Common myeloid progenitor, CD34-positive (primary cell): ENCODE measurements at places on chromosomes 5 and 9.

GRCh38 chr9:16193066-16193465 lies 640.2 kb downstream of the CCDC171 start:
- no peak for DNase-seq
- H3K27ac ChIP-seq, result no peak overlapping the region
- no peaks in the 10 kb centered on the region for H3K36me3 ChIP-seq
- no peaks in the 10 kb centered on the region for H3K4me1 ChIP-seq
- no peaks in the 10 kb centered on the region for H3K27me3 ChIP-seq

DNA sequence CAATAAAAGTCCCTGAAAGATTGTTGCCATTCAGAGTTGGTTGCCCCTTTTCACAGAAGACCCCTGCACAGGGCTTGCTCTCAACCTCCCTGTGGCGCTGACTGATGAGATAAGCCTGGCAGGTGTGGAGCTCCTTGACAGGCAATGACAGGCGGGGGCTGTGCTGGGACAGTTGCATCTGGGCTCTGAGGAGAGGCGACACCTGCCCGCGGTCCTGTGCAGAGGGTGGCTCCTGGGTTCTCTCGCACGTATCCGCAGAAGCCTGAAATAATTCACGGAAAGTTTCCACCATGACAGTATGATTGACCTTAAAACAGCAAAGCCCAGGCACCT lies 19.8 kb upstream of the EXOC3 start:
- H3K4me3 ChIP-seq, result no peak overlapping the region
- no peaks in the 10 kb centered on the region for H3K36me3 ChIP-seq
- no peaks in the 10 kb centered on the region for H3K4me1 ChIP-seq
- no peak overlapping the region for H3K27ac ChIP-seq
- no peak for DNase-seq

- no peaks in the 10 kb centered on the region for H3K4me1 ChIP-seq
- H3K27me3 ChIP-seq, result no peaks in the 10 kb centered on the region
- no peaks in the 10 kb centered on the region for H3K36me3 ChIP-seq
- peak; percentile 50 for DNase-seq
- no peak overlapping the region for H3K27ac ChIP-seq
Measured at GRCh38 chr5:133370036-133370831, 242.1 kb downstream of the FSTL4 start.

DNA sequence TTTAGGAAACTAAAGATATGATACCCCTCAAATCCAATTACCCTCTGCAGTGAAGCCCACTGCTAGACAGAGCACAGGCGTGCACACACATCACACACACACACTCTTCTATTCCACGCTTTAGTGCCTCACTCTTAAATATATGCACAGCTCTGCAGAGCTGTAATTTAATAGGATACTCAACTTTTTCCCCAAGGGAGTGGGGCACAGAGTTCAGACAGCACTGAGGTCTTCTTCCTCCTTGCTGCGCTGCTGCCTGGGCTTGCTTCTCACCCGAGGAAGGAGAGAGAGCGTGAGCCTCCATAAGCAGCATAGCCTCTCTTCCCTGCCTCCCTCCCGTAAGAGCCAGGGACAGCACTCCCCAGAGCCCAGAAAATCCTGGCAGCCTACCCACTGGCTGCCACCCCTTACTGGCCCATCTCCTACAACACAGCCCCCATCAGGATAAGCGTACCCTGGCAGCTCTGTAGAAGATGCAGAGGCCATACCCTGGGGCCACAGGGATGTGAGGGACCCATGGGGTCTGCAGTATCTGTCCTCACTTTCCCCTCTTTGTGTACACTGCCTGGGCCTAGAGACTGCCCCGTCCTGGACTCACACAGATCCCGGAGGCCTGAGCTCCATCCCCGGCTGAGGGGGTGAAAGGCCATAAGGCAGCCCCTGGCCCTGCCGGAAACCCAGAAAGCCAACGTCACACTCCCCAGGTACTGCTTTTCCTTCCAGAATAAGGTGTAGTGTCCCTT lies 102.1 kb downstream of the C5orf15 start:
- no peak for DNase-seq
- no peaks in the 10 kb centered on the region for H3K27me3 ChIP-seq
- H3K36me3 ChIP-seq, result no peaks in the 10 kb centered on the region
- H3K4me3 ChIP-seq, result no peak overlapping the region
- H3K27ac ChIP-seq, result no peak overlapping the region

DNA sequence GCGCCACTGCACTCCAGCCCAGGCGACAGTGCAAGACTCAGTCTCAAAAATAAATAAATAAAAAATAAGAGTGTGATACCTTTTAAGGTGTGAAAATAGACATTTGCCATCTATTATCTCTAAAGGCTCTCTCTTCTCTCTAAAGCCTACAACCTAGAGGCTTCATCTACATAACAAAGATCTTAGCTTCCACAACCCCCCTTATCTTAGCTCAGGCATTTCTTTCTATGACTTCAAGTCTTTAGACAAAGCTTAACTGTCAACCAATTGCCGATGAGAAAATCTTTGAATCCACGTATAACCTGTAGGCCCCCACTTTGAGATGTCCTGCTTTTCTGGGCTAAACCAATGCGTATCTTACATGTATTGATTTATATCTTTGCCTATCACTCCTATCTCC lies 64.9 kb upstream of the ADAMTS19 start:
- no peak overlapping the region for H3K27ac ChIP-seq
- H3K4me3 ChIP-seq, result no peak overlapping the region
- H3K27me3 ChIP-seq, result no peaks in the 10 kb centered on the region
- H3K36me3 ChIP-seq, result no peaks in the 10 kb centered on the region
- H3K4me1 ChIP-seq, result no peaks in the 10 kb centered on the region

DNA sequence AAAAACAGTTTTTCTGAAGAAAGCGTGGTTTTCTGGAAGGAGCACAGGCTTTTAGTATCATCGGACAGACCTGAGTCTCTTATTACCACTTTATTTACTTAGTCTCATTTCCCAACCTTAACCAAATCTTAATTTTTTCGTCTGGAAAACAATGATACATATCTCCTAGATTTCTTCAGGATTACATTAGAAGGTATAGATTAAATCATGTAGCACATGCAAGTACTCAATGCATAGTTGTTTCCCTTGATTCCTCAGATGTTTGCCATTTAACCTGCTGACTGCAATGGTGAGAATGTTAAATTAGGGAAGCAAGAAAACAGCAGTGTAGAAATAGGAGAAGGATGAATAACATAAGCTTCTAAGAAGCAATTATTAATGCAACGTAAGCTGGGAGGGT lies 289.4 kb downstream of the PDE4D start:
- DNase-seq, result no peak
- no peak overlapping the region for H3K27ac ChIP-seq
- H3K27me3 ChIP-seq, result no peaks in the 10 kb centered on the region
- no peaks in the 10 kb centered on the region for H3K36me3 ChIP-seq

DNA sequence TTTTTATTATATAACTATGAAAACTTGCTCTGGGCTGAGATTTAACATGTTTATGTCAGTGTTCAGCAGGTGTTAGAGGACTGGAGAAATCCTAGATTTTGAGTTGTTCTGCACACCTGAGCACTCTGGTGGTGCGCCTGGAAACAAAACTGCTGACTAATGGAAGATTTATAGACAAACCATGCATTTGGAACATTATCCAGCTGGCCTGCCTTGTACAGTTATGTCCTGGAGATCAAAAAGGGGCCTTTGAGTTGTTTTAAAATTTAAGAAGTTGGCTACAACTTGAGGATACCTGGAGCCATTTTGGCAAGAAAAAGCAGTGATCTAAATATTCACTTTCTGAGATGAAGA lies 5.7 kb upstream of the ARHGEF28 start:
- no peak overlapping the region for H3K27ac ChIP-seq
- H3K27me3 ChIP-seq, result no peaks in the 10 kb centered on the region
- H3K4me1 ChIP-seq, result no peaks in the 10 kb centered on the region
- H3K36me3 ChIP-seq, result no peaks in the 10 kb centered on the region
- H3K4me3 ChIP-seq, result no peak overlapping the region
- DNase-seq, result no peak

- H3K27me3 ChIP-seq, result no peaks in the 10 kb centered on the region
- H3K4me1 ChIP-seq, result peaks cover 12% of the 10 kb centered on the region
- peak overlapping the region; percentile 61 for H3K27ac ChIP-seq
- DNase-seq, result peak; percentile 79
- H3K36me3 ChIP-seq, result no peaks in the 10 kb centered on the region
Measured at GRCh38 chr9:85741095-85741874, 469 bp downstream of the AGTPBP1 start.

GRCh38 chr5:135010502-135011354 lies 23.3 kb downstream of the PITX1 start:
- no peak overlapping the region for H3K4me3 ChIP-seq
- H3K36me3 ChIP-seq, result no peaks in the 10 kb centered on the region
- peaks cover 6% of the 10 kb centered on the region for H3K27me3 ChIP-seq
- no peak for DNase-seq
- H3K4me1 ChIP-seq, result no peaks in the 10 kb centered on the region

DNA sequence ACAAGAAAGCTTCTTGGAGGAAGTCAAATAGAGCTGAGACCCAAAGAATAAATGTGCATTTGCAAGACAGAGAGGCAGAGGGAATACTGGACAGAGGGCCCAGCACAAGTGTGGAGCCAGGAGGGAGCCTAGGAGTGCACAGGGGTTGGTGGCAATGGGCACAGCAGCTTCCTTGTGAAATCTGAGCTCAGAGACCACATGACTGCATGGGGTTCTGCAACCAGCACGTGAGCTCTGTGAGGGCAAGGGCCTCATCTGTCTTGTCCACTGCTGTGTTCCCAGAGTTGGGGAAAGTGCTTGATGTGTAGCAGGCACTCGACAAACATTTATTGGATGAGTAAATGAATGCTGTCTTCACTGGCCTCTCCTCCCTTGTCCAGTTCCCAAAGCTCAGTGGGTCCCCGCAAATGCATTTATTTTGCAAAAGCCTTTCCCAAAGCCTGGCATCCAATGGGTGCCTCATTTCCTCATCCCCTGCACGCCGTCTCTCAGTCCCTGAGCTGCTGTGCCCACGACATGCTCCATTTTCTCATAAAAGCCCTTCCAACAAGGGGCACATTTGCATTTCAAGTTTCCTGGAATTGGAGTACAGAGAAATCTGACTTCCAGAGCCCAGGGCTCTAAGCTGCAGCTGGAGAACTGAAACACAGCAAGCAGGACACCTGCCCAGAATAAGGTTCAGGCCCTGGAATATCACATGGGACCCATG lies 58.5 kb downstream of the KCNIP1 start:
- no peaks in the 10 kb centered on the region for H3K4me1 ChIP-seq
- DNase-seq, result no peak
- H3K27me3 ChIP-seq, result peaks cover 8% of the 10 kb centered on the region
- no peak overlapping the region for H3K4me3 ChIP-seq
- H3K27ac ChIP-seq, result no peak overlapping the region

- no peaks in the 10 kb centered on the region for H3K4me1 ChIP-seq
- no peaks in the 10 kb centered on the region for H3K27me3 ChIP-seq
- no peak overlapping the region for H3K4me3 ChIP-seq
- no peak overlapping the region for H3K27ac ChIP-seq
Measured at GRCh38 chr9:12463641-12464040, 229.5 kb upstream of the TYRP1 start.

DNA sequence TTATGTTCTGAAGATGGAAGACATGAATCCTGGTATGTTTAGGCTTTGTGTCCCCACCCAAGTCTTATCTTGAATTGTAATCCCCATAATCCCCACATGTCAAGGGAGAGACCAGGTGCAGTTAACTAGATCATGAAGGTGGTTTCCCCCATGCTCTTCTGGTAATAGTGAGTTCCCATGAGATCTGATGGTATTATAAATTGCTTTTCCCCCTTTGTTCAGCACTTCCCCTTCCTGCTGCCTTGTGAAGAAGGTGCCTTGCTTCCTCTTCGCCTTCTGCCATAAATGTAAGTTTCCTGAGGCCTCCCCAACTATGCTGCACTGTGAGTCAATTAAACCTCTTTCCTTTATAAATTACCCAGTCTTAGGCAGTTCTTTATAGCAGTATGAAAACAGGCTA lies 229.0 kb downstream of the ARL15 start:
- H3K27ac ChIP-seq, result no peak overlapping the region
- H3K36me3 ChIP-seq, result peaks cover 3% of the 10 kb centered on the region
- DNase-seq, result no peak
- no peaks in the 10 kb centered on the region for H3K4me1 ChIP-seq

GRCh38 chr9:297104-297972 lies 82.7 kb downstream of the DOCK8 start:
- no peaks in the 10 kb centered on the region for H3K27me3 ChIP-seq
- peak overlapping the region; percentile 29 for H3K4me3 ChIP-seq
- H3K4me1 ChIP-seq, result peaks cover 18% of the 10 kb centered on the region
- DNase-seq, result peak; percentile 98
- H3K27ac ChIP-seq, result peak overlapping the region; percentile 30

GRCh38 chr5:149319174-149319573 lies 26.1 kb upstream of the GRPEL2 start:
- H3K27ac ChIP-seq, result no peak overlapping the region
- DNase-seq, result no peak
- H3K4me1 ChIP-seq, result peaks cover 13% of the 10 kb centered on the region
- no peaks in the 10 kb centered on the region for H3K27me3 ChIP-seq
- no peaks in the 10 kb centered on the region for H3K36me3 ChIP-seq

GRCh38 chr5:9947225-9947714 lies 302.4 kb downstream of the ATPSCKMT start:
- no peak overlapping the region for H3K4me3 ChIP-seq
- no peak overlapping the region for H3K27ac ChIP-seq
- H3K27me3 ChIP-seq, result no peaks in the 10 kb centered on the region
- DNase-seq, result no peak

DNA sequence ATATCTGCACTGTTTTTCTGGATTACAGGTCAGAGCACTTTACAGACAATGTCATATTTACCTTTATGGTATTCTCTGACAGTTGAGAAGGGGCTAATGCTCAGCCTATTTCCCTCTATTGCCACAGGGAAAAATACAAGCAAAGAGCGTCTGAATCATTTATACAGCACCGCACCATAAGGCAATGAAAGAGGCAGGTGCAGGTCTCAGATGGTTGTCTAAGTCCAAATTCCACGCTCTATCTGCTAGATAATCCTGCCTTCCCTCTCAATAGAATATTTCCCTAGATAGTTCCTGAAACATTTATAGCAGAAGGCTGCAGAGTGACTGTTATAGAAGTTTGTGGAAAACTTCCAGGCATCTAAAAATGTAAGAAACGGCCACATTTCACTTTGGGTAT lies 446.1 kb upstream of the CDH6 start:
- no peak overlapping the region for H3K4me3 ChIP-seq
- DNase-seq, result no peak
- no peak overlapping the region for H3K27ac ChIP-seq

- no peaks in the 10 kb centered on the region for H3K4me1 ChIP-seq
- no peak overlapping the region for H3K27ac ChIP-seq
- no peak for DNase-seq
- no peak overlapping the region for H3K4me3 ChIP-seq
- no peaks in the 10 kb centered on the region for H3K36me3 ChIP-seq
Measured at GRCh38 chr9:83505282-83505681, 32.9 kb downstream of the FRMD3 start.

GRCh38 chr9:119278171-119278570 lies 91.1 kb downstream of the BRINP1 start:
- no peak for DNase-seq
- H3K4me3 ChIP-seq, result no peak overlapping the region
- H3K4me1 ChIP-seq, result no peaks in the 10 kb centered on the region
- no peaks in the 10 kb centered on the region for H3K36me3 ChIP-seq
- H3K27ac ChIP-seq, result no peak overlapping the region
- H3K27me3 ChIP-seq, result peaks cover 3% of the 10 kb centered on the region

GRCh38 chr5:150160448-150161081 lies 4.9 kb upstream of the PDGFRB start:
- peaks cover under 1% of the 10 kb centered on the region for H3K27me3 ChIP-seq
- no peak overlapping the region for H3K27ac ChIP-seq
- H3K4me3 ChIP-seq, result no peak overlapping the region
- H3K4me1 ChIP-seq, result peaks cover 6% of the 10 kb centered on the region
- no peaks in the 10 kb centered on the region for H3K36me3 ChIP-seq
- no peak for DNase-seq

- DNase-seq, result no peak
- no peaks in the 10 kb centered on the region for H3K36me3 ChIP-seq
- H3K4me3 ChIP-seq, result no peak overlapping the region
- H3K4me1 ChIP-seq, result peaks cover 8% of the 10 kb centered on the region
Measured at GRCh38 chr9:81815781-81816180, 112.4 kb upstream of the SPATA31D4 start.
